ENCODE measurements at places on chromosomes 11 and 22.

GRCh38 chr22:32882774-32883530 lies 81.4 kb downstream of the TIMP3 start:
- H3K4me1 ChIP-seq, result no peaks in the 10 kb centered on the region
- H3K27me3 ChIP-seq, result no peaks in the 10 kb centered on the region
- DNase-seq, result no peak
- no peak overlapping the region for H3K4me3 ChIP-seq
- H3K27ac ChIP-seq, result no peak overlapping the region

DNA sequence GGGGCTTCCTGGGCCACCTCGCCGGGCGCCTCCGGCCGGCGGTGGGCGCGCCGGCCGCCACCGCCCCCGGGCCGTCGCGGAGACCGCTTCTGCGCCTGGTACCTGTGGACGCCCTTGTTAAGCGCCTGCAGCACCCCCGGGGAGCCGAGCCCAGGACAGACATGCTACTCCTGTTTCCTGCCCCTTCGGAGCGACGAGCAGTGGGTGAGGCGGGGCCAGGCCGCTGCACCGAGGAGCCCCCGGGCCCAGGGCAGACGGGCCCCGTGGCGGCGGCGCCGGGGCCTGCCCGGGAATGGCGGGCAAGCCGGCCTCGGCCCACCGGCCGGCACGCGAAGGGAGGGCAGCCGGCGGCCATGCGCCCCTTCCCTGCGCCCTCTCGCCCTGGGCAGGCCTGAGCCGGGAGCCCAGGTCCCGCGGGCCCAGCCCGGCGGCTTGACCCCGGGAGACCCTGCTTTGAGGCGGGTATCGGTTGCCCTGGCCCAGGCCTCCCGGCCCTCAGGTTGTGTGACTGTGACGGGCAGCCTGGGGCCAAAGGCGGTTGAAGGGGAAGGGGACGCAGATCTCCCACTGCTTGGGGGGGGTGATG lies 789 bp upstream of the KDM2A start:
- no peaks in the 10 kb centered on the region for H3K27me3 ChIP-seq
- H3K36me3 ChIP-seq, result no peaks in the 10 kb centered on the region
- H3K4me1 ChIP-seq, result no peaks in the 10 kb centered on the region
- peak overlapping the region; percentile 99 for H3K27ac ChIP-seq
- peak; percentile 73 for DNase-seq

DNA sequence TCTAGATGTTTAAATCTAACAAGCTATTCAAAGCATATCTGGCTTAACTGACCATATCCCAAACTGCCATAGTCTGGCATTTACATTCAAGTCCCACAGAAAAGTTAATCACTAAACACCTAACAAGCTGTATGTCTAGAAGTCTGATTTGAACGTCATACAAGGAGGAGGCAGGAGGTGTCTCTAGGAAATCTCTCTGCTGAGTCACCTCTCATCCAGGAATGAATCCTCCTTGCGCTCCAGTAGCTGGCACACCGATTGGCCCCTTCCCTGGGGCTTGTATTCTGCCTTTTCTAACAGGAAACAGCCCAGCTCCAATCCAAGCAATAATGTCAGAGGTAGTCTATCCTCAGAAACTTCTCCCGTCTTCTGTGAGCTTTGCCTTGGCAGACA lies 31.8 kb downstream of the FEZ1 start:
- no peak overlapping the region for H3K27ac ChIP-seq
- no peaks in the 10 kb centered on the region for H3K27me3 ChIP-seq
- no peak overlapping the region for H3K4me3 ChIP-seq
- no peaks in the 10 kb centered on the region for H3K36me3 ChIP-seq
- DNase-seq, result no peak

DNA sequence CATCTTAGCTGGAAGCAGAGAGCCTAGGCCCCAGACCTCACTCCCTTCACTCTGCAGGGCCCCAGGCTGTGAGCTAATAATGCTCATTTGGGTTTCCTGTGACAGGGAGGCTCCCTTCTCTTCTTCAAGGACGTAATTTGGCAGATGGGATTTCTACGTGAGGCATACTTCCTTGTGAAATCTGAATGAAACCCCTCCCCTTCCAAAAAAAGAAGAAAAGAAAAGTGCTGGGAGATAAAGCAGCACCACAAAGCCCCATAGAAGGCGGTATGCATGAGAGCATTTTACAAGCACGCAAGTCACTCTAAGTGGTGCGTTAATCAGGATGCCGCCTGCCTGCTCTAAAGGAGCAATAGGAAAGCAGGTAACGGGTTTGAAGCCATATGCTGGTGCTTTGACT lies 5.7 kb downstream of the P2RX3 start:
- no peaks in the 10 kb centered on the region for H3K27me3 ChIP-seq
- H3K36me3 ChIP-seq, result no peaks in the 10 kb centered on the region
- DNase-seq, result no peak
- H3K27ac ChIP-seq, result no peak overlapping the region

DNA sequence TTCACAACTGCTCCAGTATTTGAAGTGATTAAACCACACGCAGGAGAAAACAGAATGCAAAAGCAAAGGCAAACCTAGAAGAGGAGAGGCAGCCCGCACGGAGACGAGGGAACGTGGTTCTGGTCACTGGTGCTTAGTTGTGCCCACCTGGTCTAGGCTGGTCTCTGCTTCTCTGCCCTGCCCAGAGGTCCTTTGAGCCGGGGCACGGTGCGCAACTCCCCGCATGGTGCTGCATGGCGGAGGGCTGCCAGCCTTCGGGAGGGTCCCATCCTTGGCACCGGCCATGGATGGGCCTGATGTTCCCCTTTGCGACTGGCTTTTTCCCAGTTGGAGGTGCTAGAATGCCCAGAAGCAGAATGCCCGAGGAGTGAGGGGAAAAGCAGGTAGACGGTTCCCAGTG lies 46.1 kb downstream of the KCNC1 start:
- no peaks in the 10 kb centered on the region for H3K36me3 ChIP-seq
- H3K4me3 ChIP-seq, result no peak overlapping the region
- H3K4me1 ChIP-seq, result no peaks in the 10 kb centered on the region
- no peak for DNase-seq
- no peak overlapping the region for H3K27ac ChIP-seq
- H3K27me3 ChIP-seq, result no peaks in the 10 kb centered on the region
